ENCODE measurements at places on chromosomes 5 and 9. TPM values are rescaled to one million over a fixed set of nuclear protein-coding genes. Genes with fewer than 3 reads are reported as not detected.

The EGFL7 gene
- total RNA-seq: not detected

The CENPK gene
- total RNA-seq: 104 TPM

The DNAJC21 gene
- 67.2 TPM for total RNA-seq

The CTSV gene
- total RNA-seq: 0.31 TPM

The AGXT2 gene
- not detected for total RNA-seq

The PROP1 gene
- total RNA-seq: not detected

The AJM1 gene
- 5.1 TPM for total RNA-seq

The DDX4 gene
- total RNA-seq: not detected

The PHF24 gene
- not detected for total RNA-seq

The ORM2 gene
- total RNA-seq: not detected

The MLANA gene
- not detected for total RNA-seq

The ACOT12 gene
- total RNA-seq: not detected

The GNA14 gene
- not detected for total RNA-seq

The KCNN2 gene
- total RNA-seq: not detected

The DMRT3 gene
- not detected for total RNA-seq

The MED10 gene
- 44.0 TPM for total RNA-seq

The GPR21 gene
- total RNA-seq: 4.1 TPM

The LCNL1 gene
- total RNA-seq: not detected

The HAND1 gene
- not detected for total RNA-seq

The FBP2 gene
- total RNA-seq: not detected

The SURF2 gene
- total RNA-seq: 19.7 TPM

The PAEP gene
- not detected for total RNA-seq

The SHROOM1 gene
- total RNA-seq: 2.4 TPM

The LCN1 gene
- not detected for total RNA-seq

The MRPS2 gene
- 55.7 TPM for total RNA-seq

The ACSL6 gene
- not detected for total RNA-seq

The RPL35 gene
- total RNA-seq: 1,679 TPM

The SNX30 gene
- total RNA-seq: 17.1 TPM

The MCC gene
- 0.04 TPM for total RNA-seq

The OTP gene
- not detected for total RNA-seq

The FOXD1 gene
- total RNA-seq: 4.7 TPM

The ARSI gene
- total RNA-seq: not detected

The BNIP1 gene
- 17.9 TPM for total RNA-seq

The NRG2 gene
- total RNA-seq: not detected

The SVEP1 gene
- total RNA-seq: not detected

The FOXD4 gene
- total RNA-seq: 2.2 TPM

The ROR2 gene
- total RNA-seq: 0.17 TPM

The NMUR2 gene
- total RNA-seq: not detected

The ISCA1 gene
- total RNA-seq: 24.0 TPM
